T-helper 1 cell treated with Interleukin-12 subunit alpha and Interleukin-12 subunit beta and Interleukin-4 antibody, amounts not matched to agents 30 ng/mL and 1 ng/mL, for 36 hours (primary cell): ENCODE measurements at places on chromosomes 7 and 10. TPM values are rescaled to one million over a fixed set of nuclear protein-coding genes. Genes with fewer than 3 reads are reported as not detected.

Gene FAM25C
- total RNA-seq = not detected in 2 replicates

Gene NRP1
- total RNA-seq = 1.4 and 3.4 TPM in 2 replicates

Gene GPR15LG
- total RNA-seq = not detected in 2 replicates

Gene MKX
- total RNA-seq = 0.17 TPM in 1 of 2 replicates, not detected in the other

Gene C10orf67
- total RNA-seq = 0.20 TPM in 2 replicates

Gene PRKG1
- total RNA-seq = not detected in 2 replicates

Gene LLCFC1
- total RNA-seq = not detected in 2 replicates

Gene PTEN
- 92.3 and 94.9 TPM in 2 replicates for total RNA-seq

Gene CCDC172
- total RNA-seq = not detected in 2 replicates

Gene BMPER
- not detected in 2 replicates for total RNA-seq

Gene ARL5B
- 13.2 and 13.6 TPM in 2 replicates for total RNA-seq
